ENCODE measurements at places on chromosomes 5 and 9.

DNA sequence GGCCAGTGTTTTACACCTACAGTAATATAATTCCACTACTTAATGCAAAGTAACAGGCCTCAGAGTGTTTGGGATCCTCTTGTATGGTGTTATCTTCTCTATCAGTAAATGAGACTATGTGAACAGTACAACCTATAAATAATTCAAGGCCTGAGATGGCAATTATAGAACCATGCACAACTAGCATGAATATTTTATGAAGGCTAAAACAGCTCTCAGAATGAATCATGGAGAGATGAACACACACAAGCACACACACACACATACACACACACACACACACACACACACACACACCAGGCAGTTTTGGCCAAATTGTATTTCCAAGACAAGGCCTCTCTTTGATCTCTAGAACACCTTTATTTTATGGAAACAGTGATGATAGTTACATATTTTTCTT lies 224.9 kb downstream of the EBF1 start:
- DNase-seq: no peak

DNA sequence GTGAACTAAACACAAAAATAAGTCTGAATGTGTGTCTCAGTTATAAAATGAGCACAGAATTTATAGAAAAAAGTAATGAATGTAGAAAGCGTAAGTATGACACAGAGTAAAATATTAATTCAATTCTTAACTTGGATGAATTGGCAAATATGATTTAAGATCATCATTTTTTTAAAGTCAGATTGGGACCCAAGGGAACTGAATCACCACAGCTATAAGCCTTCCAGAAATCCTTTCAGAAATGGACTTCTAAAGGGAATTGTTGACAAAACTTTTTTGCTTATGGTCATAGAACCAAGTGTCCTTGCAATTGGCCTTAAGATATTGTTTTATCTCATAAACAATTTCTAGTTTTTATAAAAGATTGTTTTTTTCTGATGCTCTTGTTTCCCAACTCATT lies 495.1 kb upstream of the DAB2 start:
- DNase-seq: no peak

- no peak for DNase-seq
Observed at GRCh38 chr9:105835721-105836120, 141.4 kb downstream of the TMEM38B start.

- no peak for DNase-seq
Observed at GRCh38 chr5:9892696-9893095, 262.5 kb upstream of the TAS2R1 start.

DNA sequence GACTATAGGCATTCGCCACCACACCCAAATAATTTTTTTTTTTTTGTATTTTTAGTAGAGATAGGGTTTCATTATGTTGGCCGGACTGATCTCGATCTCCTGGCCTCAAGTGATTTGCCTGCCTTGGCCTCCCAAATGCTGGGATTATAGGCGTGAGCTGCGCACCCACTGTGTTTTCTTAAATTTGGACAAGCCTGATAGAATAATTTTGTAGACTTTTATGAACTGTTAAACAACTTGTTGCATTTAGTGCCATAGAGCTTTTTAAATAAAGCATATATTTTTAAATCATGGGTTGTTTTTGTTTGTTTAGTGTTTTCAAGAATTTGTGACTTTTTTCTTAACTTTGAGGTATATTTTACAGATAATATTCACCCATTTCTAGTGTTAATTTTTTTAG lies 4.8 kb downstream of the PHAX start:
- no peak for DNase-seq

- DNase-seq: no peak
Observed at GRCh38 chr9:20200991-20201431, 412.2 kb upstream of the SLC24A2 start.

- no peak for DNase-seq
Observed at GRCh38 chr5:99543841-99544240, 615.0 kb upstream of the CHD1 start.

GRCh38 chr5:128596071-128596470 lies 58.0 kb upstream of the FBN2 start:
- no peak for DNase-seq

- DNase-seq: no peak
Observed at GRCh38 chr9:121906074-121906870, 186.8 kb downstream of the TTLL11 start.

DNA sequence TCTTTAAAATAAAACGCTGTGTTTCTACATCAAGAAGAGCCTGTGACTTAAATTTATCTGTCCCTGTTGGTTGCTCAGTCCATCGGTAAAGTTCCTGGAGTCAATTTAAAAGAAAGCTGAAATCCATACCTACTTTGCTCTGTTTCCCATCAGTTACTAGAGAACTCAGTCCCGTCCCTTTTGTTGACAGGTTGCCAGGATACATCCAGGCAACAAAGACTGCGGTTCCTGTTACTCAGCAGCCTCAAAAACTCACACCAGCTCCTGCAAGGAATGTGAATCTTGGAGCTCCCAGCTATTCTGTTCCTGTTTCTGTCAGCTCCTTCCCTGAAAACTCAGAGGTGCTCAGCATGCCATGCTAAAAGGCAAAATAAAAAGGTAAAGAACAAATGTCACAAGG lies at the start of gene ZNF474:
ZNF474 (plus strand) TSS at position 241 of the 400 bp plus-strand sequence. CDS start 22,445 bp downstream, outside the sequence.
- DNase-seq: peak; percentile 91
